ENCODE measurements at places on chromosomes 12 and 14.

DNA sequence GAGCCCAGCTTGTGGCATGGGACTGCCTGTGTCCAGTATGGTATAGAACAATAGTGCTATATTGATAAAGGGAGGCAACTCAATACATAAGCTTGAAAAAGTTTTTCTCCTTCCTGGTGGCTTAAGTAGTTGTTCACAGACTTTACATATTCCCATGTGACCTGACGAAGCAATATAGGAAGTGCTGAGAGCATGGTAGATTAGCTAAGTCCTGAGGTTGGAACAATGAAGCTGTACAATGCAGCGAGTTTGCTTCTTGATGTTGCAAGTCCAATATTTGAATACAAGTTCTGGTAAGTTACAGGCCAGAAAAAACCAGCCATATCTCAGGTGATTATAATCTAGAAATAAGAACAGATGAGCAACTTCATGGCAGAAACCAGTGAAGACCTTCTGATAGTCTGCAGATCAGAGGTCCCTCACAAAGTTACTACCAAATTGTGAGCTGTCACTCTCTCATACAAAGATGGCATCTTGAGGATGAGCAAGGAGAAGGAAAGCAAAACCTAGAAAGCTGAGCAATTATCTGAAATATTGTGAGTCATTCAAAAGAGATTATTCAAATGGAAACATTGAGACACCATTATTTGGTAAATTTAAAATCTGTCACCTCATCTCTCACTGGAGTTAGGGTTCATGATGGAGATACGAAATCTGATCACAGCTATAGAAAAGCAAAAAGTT is 72.9 kb upstream of the BTG1 start:
- DNase-seq = no peak

- DNase-seq = peak; percentile 53
Measured at GRCh38 chr12:97960741-97961608, 498.4 kb downstream of the RMST start.

DNA sequence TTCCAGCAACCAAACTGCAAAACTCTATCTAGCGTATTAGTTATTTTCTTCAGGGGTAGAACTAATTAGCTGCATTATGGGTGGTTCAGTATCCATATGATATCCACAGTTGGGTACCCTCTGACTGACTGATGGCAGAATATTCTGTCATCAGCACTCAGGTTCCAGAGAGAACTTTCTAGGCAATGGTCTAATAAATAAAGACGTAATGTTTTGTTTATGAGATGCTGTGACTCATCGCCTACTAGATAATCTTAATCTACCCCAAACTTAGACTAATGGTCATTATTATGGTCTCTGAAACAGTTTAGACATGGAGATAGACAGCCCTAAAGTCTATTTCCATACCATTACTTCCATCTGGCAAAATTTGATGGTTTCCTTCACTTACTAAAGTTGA is 220.1 kb downstream of the MED13L start:
- DNase-seq = no peak

- no peak for DNase-seq
Measured at GRCh38 chr14:99255621-99256482, 16.1 kb downstream of the BCL11B start.
